ENCODE measurements at places on chromosomes 16 and 17.

DNA sequence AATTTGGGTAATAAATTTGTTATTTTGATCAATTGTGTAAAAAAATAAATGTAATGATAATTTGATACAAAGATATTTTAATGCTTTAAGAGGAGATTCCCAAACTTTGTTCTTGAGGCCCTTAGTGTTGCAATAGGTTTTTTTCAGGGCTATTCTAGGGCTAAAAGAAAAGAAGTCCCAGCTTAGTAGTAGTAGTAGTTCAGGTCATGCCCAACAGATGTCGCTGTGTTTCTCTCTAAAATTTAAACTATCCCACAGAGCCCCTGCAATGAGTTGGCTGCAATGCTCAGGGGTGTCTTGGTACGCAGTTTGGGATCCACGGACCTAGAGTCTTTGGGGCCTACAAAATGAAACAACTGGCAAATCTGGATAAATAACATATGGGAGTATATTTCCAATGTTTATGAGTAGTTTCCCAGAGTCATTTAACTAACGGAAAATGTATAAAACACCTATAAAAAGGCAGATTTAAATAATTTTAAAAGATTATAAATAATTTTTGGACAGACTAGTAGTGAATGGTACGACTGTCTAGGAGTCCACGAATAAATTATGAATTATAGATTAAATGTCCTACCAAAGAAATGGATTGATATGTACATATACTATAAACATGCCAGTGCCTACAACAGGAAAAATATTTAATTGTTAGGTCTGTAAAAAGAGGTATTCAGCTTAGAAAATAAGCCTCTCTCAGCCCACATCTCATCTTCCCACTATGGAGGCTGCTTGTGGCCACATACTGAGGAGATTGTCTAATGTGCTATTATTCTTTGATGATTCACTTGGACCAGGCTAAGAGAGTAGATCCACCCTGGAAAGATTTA lies 228.5 kb upstream of the PMFBP1 start:
- DNase-seq: peak; percentile 21

DNA sequence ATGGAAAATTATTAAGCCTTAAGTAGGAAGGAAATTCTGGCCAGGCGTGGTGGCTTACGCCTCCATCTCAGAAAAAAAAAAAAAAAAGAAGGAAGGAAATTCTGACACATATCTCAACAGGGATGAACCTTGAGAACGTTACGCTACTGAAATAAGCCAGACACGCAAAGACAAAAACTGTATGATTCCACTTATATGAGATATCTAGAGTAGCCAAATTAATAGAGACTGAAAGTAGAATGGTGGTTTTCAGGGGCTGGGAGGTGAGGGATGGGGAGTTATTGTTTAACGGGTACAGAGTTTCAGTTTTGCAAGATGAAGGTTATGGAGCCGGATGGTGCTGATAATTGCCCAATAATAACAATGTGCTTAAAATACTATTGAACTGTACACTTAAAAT lies 16.2 kb upstream of the HNF1B start:
- DNase-seq: no peak

- DNase-seq: no peak
Observed at GRCh38 chr16:53055541-53056391, 975 bp downstream of the CHD9 start.

DNA sequence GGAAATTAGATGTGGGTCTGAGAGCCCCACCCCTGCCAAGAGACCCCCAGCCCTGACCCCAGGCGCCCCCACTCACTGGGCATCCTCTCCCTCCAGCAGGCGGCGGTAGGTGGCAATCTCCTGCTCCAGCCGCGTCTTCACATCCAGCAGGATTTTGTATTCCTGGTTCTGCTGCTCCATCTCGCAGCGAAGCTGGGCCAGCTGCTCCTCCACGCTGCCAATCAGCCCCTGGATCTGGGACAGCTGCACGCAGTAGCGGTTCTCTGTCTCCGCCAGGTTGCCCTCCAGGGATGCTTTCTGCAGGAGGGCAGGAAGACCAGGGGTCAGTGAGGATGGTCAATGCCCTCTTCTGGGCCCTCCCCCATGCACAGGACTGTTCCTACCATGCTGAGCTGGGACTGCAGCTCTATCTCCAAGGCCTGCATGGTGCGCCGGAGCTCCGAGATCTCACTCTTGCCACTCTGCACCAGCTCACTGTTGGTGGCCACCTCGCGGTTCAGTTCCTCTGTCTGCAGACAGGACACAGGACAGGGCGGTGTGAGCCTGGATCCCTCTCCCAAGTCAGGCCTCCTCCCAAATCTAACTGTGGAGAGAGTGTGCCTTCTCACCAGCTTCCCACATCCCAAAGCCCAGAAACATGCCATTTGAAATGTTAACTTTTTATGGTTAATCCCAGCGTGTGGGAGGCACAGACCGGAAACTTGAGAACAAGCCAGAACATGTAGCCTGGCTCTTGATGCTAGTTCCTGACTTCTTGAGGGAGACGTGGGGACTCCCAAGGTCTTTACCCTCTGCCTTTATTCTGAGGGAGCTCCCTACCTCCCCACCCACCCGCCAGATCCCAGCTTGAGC lies 3.6 kb downstream of the KRT17 start:
- DNase-seq: no peak

- DNase-seq: no peak
Observed at GRCh38 chr16:28130099-28131088, 66.9 kb upstream of the GSG1L start.

DNA sequence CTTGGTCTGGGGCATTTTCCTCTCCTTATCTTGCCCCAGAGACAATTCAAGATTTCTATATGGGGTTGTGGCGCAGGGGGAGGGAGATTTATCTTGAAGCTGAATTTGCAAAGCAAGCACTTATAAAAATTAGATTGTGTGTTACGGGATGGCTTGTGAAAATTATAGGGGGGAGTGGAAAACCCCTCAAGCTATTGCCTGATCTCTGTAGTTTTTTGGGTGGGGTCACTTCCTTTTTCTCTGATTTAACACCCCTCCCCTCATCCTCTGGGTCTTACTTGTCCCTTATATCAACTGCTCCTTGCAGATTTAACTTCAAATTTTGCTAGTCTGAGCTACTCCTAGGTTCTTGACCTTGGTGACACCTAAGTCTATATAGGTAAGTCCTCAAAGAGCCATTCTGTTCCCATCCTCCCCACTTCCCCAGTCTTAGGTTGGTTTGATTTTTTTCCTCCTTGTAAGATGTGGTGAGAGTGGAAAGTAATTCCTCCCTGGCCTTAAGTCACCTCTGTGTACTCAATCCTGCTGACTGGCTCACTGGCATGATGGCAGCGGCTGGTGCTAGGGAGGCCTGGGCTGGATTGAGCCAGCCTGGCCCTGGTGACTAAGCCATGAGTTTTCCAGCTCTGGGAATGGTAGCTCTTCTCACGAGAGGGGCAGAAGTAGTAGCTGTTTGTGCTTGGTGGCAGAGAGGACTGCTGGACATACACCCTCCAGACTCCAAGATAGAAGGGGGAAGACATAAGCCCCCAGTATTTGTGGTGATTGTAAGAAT lies 2.3 kb downstream of the ARL4D start:
- no peak for DNase-seq

GRCh38 chr17:79793924-79794304 lies 3.0 kb downstream of the CBX8 start:
- no peak for DNase-seq

DNA sequence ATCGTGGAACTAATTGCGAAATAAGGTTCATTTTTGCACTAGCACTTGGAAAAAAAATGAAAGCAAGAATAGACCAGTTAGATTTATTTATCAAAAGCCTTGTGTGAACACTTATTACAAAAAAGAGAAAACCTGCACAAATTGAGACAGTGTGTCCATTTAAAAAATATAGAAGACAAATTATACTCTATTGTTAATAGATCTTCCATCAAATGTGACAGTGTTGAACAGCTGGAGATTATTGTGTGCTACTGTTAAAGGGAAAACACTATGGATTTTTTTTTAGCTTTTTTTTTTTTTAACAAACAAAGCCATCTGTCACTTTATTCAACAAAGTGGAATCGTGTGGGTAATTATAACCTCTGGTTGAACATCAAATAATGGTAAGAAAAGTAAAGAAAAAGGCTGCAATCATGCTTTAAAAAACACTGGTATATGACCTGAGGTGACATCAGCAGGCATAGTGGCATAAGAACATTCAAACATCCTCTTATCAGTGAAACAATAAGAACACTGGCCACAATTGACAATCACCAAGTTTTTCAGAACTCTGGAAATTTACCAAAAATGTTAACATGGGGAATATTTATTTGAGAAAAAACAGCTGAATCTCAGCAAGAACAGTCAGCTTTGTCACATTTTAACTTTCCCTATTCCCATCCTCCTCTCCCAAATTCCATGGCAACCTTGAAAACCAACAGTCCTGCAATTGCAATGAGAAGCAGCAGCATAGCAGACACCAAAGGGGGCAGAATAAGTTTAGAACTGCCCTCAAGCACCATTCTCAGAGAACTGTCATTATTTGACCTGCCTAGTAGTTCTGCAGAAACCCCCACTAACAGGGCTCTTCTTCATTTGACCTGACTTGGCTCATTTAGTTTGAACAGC lies 442.3 kb upstream of the MON1B start:
- no peak for DNase-seq

DNA sequence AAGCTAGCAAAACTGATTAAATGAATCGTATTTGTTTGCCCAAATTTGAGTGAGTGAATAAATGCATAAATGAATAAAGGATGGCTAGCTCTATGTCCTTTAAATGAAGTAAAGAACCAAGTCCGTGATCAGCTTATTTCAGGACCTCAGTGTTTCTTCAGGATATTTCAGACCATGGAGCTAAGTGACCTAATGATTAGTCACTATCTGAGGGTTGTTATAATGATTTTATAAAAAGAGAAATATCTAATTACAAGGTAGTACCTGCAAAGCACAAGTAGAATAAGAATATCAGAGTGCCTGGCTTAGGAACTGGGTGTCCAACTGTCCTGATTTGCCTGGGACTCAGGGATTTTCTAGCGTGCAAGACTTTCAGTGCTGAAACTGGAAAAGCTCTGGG lies 12.5 kb downstream of the KCNJ2 start:
- no peak for DNase-seq

GRCh38 chr17:77580531-77581270 lies 377.8 kb upstream of the TNRC6C start:
- no peak for DNase-seq

DNA sequence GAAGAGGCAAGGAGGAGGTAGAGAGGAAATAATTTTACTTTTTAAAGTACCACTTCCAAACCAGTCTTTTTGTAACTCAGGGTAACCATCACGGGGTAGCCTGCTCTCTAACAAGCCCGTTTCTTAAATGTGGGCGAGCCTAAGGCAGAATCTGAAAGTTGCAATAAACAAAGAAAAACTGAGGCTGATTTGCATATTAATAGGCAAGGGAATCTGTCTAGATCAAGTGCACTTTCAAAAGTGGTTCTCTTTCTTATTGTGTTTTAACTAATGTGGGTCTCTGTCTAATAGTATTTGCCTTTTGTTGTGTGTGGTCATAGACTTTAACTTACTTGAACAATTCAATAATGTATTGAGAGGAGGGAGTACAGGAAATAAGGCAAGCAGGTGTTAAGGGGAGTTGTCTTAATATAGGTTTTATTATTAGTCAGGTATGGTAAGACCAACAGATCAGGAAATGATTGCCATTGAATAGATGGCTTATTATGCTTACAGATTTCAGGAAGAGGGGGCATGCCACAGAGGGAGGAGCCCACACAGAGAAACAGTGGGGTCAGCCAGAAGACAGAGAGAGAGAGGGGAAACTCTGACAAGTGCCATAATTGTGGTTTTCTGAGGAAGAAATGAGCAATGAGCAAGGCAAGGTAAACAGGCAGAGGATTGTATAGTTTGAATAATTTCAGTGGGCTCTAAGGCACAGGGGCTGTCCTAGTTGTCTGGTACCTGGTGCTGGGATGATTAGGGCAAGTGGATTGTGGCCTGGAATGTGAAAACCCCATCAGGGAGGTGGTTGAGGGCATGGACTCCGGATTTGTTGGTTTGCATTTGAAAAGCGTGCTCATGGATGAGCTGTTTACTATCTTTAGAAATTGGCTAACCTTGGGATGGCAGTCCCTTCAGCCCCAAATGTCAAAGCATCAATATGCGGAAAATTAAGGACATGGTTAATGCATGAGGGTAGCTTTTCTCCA lies 237.2 kb downstream of the TOX3 start:
- no peak for DNase-seq

DNA sequence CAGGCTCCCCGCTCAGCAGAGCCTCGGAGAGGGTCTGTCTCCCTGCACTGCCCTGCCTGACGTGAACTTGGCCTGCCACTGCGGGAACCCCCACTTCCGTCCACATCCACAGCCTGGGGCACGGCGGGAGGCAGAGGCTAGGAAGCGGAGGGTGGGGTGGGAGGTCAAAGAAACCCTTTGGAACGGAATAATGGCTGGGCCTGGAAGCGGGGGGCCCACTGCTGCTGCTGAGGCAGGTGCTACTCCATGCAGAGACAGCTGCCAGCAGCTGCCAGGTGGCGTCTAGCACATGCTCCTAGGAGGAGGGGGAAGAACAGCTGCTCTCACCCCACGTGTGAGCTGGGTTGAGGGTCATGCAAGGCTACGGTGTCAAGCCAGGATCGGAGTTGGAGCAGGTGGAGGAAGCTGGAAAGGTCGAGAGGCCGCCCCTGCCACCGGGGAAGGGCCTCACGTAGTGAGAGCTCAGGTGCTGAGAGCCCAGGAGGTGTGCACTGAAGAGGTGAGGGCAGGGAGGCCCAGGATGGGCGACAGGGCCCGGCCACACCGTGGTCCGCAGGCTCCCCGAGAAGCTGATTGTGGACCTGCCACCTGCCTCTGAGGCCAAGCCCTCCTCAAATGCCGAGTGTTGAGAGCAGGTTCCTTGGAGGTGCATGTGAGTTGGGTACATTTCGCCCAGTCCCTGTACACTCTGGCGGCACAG lies 9.8 kb downstream of the FSCN2 start:
- DNase-seq: no peak

DNA sequence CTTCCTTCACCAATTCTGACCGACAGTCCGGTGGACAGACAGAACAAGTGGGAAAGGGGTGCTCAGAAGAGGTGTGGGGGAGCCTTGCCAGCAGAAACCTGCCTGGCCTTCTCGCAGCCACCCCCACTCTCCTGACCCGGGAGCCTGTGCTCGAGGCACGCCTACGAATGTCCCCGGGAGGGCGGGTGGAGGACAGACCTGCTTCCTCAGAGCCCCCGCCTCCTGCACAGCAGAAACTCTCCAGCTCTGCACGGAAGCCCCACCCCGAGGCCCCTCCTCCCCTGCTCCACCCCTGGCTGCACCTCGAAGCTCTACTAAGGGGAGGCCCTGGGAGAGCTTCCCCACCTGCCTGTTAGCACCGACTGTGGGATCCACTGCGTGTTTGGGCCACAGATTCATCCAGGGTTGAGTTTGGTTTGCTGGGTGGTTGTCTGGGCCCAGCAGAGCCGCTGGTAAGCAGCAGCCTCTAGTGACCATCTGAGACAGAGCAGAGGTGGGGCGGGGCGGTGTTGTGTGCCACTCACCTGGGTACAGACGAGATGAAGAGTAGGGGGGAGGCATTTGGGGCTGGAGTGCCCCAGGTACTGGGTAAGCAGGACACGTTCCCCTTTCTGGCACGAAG lies 6.2 kb downstream of the TAF1C start:
- no peak for DNase-seq
